Smooth muscle cell of the brain vasculature (primary cell): ENCODE measurements at places on chromosomes 1 and 21.

GRCh38 chr1:156146020-156146768 lies 7.2 kb upstream of the SEMA4A start:
- peak; percentile 80 for DNase-seq

DNA sequence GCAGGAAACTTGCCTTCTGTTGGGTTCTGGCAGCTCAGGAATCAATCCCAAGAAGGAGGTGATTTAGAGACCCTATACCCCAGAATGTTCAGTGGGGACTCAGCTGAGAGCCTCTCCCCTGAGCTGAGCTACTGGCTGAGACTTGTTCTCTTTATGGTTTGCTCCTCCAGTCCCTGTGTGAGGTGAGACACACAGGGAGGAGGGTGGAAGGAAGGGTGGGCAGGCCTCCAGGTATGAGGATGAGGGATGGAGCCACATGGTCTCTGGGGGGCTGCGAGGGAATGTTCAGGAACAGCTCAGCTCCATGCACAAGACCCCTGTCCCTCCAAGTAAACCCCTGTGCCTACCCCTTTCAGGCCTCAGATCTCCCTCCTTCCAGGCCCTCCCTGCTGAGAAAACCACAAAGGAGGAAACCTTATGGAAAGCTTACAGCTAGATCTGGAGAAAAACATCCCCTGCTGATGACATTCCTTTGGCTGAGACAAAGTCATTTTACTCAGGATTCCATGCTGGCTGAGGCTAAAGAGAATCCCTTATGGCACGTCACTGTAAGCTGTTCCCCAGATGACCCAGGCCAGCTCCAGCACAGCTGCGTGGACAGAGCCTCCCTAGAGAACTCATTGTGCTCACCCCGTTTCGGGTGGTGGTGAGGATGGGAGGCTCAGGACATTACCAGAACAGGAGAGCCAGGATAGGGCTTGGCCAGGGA lies 91.5 kb upstream of the IPO9 start:
- peak; percentile 94 for DNase-seq

DNA sequence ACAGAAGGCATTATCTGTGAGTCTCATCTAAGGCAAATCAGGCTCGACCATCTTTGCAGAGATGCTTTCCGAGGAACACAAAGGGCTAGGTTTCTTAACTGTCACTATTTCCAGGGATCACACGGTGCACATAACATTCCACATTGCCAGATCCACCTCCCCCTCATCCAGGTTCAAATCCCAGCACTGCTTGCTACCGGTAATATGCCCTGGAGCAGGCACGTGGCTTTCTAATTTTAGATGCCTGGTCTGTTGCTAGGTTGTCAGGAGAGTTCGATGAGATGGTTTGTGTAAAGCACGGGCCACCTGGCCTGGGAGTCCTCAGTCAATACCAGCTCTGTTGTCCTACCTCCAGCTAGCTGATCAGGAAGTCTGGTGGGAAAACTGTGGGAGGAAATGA lies 598.6 kb downstream of the NPHP4 start:
- DNase-seq = no peak

- DNase-seq = no peak
Observed at GRCh38 chr1:35927472-35927871, 3.4 kb upstream of the AGO3 start.

DNA sequence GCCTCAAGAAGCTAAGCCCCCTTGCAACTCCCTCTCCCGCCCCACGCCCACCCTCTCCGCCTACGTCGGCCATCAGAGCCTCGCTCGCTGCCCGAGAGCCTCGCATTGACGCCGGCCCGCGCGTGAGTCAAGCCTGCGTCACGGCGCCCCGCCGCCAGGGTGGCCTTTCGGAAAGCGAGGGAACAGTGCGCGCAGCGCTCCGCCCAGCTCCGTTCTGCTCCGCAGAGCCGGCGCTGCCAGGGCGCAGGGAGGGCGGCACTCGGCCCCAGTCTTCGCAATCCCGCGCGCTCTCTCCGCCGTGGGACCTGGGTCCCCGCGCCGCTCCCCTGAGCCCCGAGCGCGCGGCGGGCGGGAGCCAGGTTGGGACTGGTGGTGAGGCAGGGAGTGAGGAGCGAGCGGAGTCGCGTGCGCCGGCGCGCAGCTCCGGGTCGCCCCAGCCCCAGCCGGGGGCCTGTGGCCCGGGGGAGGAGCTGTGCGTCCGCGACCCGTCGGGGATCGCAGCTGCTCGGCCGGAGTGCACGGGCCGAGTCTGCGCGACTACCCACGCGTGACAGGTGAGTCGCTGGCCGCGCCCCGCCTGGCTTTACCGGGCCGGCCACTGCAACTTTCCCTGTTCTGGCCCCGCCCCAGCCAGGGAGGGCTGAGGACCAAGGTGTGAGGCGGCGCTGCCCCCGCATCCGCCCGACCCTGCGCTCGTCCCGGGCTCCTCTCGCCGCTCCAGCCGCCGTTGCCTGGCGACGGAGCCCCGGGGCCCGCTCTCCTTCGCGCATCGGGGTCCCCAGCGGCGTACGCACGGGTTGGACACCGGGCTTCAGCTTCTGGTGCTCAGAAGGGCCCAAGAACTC lies at the start of gene SLC6A17:
SLC6A17 (plus strand) TSS at position 165 of the 845 bp plus-strand sequence. CDS start 16,436 bp downstream, outside the sequence.
- no peak for DNase-seq

- no peak for DNase-seq
Observed at GRCh38 chr1:182680901-182681567, 3.4 kb downstream of the RGS8 start.

GRCh38 chr1:167503626-167504466 lies 14.5 kb downstream of the CD247 start:
- no peak for DNase-seq

GRCh38 chr1:58162952-58163550 lies 383.5 kb downstream of the OMA1 start:
- DNase-seq = peak; percentile 28

GRCh38 chr1:9696793-9697192 lies 45.3 kb downstream of the PIK3CD start:
- DNase-seq = no peak

GRCh38 chr1:50531601-50532000 lies 108.4 kb upstream of the DMRTA2 start:
- no peak for DNase-seq

GRCh38 chr1:2601721-2602303 lies 15.2 kb downstream of the PRXL2B start:
- DNase-seq = no peak

DNA sequence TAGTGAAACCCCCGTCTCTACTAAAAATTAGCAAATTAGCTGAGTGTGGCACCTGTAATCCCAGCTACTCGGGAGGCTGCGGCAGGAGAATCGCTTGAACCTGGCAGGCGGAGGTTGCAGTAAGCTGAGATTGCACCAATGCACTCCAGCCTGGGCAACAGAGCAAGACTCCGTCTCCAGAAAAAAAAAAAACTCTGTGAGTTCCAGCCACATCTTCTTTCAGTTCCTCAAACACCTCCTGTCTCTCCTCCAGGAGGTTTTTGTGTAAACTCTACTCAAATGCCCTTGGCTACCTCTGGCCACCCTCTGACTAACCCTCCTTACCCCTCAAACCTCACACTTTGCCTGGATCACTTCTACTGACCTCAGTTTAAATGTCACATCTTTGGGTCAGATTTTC lies 38.1 kb downstream of the RCSD1 start:
- DNase-seq = no peak

DNA sequence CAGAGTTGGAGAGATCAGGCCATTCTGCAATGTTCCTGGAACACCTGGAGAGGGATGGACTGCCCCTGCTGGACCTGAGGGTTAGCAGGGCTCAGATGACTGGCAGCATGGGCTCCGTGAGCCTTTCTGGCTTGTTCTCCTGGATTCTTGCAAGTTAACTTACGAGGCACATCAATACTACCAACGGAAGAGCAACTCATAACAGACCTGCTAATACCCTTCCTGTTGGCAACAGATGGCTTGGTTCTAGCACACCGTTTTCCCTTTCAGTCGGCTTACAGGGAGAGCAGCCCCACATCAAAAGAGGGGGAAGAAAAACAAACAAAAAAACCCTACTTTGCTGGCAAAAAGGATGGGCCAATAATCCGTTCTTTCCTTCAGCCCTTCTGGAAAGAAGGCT lies 47.9 kb downstream of the SLC66A1 start:
- no peak for DNase-seq

DNA sequence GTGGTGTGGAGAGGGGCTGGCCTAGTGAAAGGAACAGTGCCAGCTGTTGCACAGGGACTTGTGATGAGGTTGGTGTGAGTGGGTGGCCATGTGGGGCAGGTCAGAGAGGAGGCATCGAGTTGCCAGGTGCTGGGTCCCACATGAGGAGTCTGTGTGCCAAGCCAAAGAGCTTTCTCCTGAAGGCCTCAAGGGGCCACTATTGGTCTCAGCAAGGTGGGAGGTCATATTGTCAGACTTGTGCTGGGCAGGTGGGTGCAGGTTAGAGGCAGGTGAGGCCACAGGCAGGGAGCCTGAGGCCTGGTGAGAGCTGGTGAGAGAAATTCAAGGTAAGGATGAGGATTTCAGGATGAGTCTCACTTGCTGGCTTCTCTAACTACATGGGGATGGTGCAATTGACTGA lies 256.8 kb downstream of the DISC1 start:
- DNase-seq = no peak

DNA sequence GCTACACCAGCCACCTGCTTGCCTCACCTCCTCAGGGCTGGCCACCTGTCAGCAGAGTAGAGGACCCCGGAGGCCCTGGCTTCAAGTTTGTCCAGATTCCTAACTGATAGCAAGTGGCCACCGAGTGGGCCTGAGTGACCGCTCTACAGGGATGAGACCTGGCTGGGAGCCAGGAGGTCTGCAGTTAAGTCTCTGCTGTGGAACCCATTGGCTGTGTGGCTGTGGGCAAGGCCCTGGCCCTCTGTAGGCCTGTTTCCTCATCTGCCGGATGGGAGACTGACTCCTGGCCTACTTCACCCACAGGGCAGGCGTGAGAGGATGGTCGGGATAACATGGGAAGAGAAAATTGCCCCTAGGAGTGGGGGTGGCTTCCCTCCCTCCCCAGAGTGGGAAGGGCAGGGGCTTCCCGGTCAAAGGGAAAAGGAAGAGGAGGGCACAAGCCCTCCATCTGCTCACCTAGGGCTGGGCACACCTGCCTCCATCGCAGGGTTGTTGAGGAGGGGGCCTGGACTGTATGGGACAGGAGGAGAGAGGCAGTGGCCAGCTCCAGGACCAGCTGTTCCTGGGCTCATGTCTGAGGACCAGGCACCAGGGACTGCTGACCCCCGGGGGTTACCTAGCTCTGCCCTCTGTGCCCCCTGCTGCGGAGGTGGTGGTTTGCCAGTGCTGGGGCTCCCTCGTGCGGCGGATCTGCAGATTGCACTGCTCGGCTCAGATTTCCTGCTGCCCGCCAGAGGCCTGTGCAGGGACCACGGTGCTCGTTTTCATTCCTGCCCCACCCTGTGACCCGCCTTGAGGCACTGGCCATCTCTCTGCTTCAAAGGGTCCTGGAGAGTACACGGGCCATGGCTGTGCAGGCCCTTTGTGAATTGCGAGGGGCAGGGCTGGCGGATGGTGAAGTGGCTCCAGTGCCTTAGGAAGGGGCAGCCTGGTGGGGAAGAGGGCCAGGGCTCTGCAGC lies 9.1 kb upstream of the MTFR1L start:
- DNase-seq = no peak

GRCh38 chr1:64363111-64363510 lies 106.8 kb upstream of the CACHD1 start:
- DNase-seq = no peak

GRCh38 chr1:5680600-5680999 lies 311.6 kb downstream of the NPHP4 start:
- no peak for DNase-seq

GRCh38 chr1:248751635-248752034 lies 3.9 kb downstream of the LYPD8 start:
- no peak for DNase-seq

- DNase-seq = no peak
Observed at GRCh38 chr1:28326984-28327383, 1.9 kb upstream of the MED18 start.

GRCh38 chr1:93419344-93419743 lies 28.6 kb upstream of the FNBP1L start:
- no peak for DNase-seq

GRCh38 chr1:84975035-84975434 lies 21.9 kb downstream of the MCOLN2 start:
- no peak for DNase-seq

DNA sequence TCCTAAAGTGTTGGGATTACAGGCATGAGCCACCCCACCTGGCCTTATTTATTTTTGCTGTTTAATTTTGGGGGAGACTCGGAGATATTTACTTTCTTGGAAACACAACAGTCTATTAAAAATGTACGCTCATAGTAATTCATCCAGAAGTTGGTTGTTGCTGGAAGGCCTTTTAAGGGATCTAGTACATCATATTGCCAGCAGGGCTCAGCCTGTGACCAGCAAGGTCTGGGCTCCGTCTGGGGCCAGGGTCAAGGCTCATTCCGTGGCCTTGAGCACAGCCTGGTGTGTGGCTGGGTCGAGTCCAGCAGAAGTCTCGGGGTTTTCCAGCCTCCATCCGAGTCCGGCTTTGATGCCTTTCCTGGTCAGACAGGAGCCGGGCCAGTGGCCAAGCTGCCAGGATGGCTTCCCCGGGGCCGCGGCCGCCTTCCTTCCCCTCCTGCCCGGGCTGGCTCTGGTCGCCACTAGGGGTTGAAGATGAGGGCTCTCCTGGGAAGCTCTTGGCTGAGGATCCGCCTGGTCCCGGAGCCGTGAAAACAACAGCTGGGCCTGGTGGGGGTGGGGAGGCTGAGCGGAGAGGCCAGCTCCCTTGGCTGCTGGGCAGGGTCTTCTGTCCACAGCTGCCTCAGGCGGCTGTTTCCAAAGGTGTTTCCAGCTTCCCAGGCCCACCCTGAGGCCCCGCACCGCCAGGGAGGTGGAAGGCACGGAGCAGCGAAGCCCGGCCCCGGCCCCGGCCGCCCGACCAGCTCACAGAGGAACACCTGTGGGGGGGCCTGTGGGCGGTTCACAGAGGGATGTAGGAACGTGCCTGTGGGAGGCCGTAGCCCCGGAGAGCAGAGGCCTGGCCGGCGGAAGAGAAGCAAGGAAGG lies 5.1 kb upstream of the VWA1 start:
- peak; percentile 54 for DNase-seq

- no peak for DNase-seq
Observed at GRCh38 chr1:150516050-150516591, 569 bp downstream of the FALEC start.

DNA sequence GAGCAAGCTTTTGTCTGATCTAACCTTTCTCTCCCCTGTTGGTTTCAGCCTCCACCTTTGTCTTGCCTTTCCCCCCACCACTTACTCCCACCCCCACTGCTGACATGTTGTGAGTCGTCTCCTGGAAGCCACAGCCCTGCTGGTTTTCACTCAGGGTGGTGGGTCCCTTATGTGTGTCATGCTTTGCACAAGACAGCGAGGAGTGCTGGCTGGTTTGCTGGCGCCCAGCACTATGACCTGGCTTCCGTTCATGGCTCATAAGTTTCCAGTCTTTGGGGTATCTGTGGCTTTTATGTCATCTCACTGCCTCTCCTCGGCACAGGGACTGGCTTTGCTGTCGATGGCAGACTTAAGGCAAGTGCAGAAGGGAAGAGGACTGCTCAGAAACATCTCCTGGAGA lies 177.7 kb downstream of the KIF26B start:
- no peak for DNase-seq

GRCh38 chr1:2633366-2633935 lies 635 bp upstream of the MMEL1 start:
- DNase-seq = no peak

GRCh38 chr21:24225431-24225830 lies 1381.8 kb downstream of the MRPL39 start:
- DNase-seq = no peak

- no peak for DNase-seq
Observed at GRCh38 chr1:199867601-199868000, 159.9 kb upstream of the NR5A2 start.

GRCh38 chr1:186502087-186502486 lies 41.2 kb upstream of the PDC start:
- no peak for DNase-seq
